GM04504 (cell line): ENCODE measurements at places on chromosomes 12 and 14.

DNA sequence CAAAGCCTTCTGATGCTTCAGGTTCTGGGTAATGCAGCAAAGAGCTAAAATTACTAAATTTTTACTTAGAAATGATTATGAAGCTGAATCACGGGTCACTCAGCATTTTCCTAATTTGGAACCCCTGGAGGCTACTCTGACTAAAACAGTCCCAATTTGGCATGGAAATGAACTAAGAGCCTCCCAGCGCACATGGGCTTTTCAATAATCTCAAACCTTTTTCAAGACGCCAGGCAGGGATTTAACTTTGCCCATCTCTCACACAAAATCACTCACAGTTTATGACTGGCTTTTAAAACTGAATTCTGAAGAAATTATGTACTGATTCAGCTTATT, 68.3 kb downstream of the LLPH start:
- DNase-seq = no peak

DNA sequence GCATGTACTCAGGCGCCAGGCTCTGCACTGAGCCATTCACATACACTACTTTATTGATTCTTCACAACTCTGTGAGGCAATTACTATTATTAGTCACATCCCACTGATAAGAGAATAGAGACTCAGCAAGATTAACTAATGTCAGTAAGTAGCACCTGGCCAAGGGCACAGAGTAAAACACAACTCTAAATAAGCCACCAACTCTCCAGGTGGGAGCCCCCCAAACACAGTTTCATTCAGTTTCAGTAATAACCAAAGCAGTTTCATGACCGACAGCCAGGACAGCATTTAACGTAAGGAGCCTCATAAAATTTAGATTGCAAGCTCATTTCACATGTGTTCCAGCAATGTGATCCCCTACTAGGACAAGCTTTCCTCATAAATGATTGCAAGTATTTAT, 323.1 kb upstream of the CCDC196 start:
- DNase-seq = no peak

DNA sequence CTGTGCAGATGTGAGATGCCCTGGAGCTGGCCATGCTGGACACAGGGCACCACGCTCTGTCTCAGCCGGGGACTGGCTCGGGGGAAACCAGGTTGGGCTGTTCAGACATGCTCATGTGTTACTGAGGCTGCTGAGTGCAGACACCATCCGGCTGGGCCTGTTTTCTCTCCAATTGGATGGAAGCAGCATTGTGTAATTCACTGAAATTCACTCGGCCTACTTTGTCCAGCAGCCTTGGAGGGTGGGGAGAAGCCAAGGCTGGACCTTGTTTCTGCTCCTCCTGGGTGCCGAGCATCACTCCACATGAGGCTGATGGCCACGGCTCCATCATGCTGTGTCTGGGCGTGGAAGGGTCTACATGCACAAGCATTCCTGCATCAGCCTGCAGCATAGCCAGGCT, 130.7 kb downstream of the SMOC1 start:
- no peak for DNase-seq

DNA sequence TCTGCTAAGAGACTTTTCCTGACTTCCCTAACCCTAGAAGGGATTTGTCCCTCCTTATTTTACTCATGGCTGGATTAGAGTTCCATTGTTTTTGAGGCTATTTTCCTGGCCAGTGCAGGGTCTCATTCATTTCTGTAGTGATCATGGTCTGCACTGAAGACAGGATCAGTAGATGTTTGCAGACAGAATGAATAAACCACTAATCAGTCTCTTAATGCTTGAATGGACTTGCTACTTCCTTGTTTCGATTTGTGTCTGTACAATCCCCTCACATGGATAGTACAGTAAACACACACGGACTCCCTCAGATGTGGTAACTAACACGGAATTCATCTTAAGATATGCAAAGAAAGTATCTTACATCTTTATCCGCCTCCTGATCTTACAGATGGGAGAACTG, 102.6 kb upstream of the PRB2 start:
- DNase-seq = no peak

DNA sequence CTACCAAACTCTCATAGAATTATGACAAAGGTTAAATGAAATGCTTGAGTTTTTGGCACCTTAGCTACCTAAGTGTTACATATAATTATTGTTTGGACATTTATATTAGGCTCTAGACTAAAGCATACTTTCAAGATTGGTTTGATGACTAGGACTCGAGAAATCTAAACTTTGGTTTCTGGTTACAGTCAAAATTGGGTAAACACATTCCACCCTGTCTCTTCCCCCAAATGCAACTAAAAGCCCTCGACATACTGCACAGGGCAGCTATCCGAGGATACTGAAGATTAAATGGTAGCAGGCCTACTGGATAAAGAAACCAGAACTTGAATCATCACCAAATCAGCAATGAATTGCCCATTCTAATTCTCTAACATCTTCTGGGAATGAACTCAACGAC, 369.1 kb downstream of the PRKD1 start:
- DNase-seq = peak; percentile 3

GRCh38 chr14:73627151-73627558, 14.8 kb downstream of the ACOT6 start:
- no peak for DNase-seq

DNA sequence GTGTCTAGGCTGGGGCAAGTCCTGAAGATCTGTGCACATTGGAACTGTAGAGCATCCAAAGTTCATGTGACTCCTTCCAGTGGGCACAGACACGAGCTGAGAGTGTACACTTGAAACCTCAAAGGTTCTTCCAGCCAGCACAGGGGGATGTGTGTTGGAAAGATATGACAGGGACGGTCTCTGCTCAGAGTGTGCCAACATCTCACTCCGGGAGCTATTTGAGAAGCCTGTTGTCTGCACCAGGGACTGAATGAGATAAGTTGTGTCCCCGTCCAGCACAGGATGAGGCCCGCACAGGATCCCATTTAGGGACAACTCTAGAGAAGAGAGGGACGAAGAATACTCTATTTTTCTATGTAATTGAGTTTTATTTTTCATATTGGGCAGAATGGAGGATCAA, 136.3 kb downstream of the SNAPC1 start:
- DNase-seq = no peak

GRCh38 chr12:132356691-132357622, 27.6 kb upstream of the GALNT9 start:
- peak; percentile 38 for DNase-seq

GRCh38 chr12:7434670-7435069, 9.3 kb downstream of the CD163L1 start:
- DNase-seq = no peak

DNA sequence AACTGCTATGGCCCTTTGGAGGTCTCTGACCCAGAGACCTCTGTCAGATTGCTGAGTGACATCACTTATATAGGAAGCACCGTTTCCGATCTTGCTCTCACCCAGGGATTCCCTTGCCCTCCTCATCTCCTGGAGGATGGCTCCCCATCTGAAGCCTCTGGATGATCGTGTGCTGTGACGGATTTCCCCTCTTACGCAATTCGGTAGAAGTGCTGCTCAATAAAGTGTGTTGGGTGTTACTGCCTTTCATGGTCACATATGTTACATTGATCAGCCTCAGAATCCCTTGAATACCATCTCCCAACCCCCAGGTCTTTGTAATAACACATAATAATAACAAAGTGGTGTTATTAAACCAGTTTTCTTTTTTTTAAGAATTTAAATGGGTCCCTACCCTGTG, 107.3 kb upstream of the CLEC14A start:
- DNase-seq = no peak

DNA sequence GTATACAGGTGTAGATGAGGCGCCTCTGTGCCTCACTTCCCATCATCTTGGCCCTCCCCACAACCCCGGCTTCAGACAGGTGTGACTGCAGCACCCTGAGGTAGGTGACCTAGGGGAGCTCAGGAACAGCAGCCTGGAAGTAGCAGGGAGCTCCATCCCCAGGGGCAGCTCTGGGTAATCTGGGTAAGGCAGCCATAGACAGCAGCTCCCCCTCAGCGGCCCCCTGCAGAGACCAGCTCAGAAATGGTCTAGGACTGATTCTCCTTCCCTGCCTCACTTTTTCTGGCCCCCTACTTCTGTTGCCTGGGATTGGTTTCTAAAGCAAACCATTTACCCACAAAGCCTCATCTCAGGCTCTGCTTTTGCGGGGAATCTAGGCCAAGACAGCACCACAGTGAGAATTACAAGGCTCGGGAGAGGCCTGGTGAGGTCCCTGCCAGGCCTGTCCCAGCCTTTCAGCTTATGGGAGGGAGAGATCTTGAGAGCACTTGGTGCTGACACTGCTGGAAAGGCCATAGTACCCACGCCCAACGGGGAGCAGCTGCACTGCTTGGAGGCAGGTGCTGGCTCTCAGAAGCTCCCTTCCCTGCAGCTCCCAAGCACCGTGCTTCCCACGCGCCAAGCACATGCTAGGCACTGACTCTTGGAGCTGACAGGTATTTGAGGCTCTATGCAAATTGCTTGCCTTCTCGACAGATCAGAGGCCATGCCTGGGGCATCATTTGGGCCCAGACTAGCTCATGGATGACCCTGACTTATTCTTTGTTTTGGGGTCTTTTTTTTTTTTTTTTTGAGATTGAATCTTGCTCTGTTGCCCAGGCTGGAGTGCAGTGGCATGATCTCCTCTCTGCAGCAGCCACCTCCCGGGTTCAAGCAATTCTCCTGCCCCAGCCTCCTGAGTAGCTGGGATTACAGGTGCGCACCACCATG, 45.1 kb upstream of the TRAF3 start:
- no peak for DNase-seq

- DNase-seq = no peak
These were observed 124.8 kb upstream of the NOS1 start for GRCh38 chr12:117485984-117486839.
